Stimulated activated CD4-positive, alpha-beta T cell treated with anti-CD3 and anti-CD28 coated beads, Interleukin-15, amount 100 ng/mL, for 1 hour (primary cell): ENCODE measurements at places on chromosomes 1 and 21.

DNA sequence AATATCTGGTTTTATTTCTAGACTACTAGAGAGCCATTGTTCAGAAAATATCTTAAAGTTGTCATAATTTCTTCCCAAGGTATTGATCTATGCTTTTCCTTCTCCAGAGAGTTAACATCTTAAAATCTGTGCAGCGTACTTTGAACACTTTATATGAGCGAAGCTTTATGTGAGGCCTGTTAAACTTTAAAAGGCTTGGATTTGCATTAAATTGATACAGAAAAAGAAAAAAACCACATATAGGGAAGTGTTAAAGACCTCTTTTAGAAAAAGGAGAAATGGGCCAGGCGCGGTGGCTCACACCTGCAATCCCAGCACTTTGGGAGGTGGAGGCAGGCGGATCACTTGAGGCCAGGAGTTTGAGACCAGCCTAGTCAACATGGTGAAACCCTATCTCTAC lies 59.2 kb upstream of the MORC3 start:
- DNase-seq = no peak

- no peak for DNase-seq
Measured at GRCh38 chr1:121522061-121522759, 337.4 kb downstream of the SRGAP2C start.

DNA sequence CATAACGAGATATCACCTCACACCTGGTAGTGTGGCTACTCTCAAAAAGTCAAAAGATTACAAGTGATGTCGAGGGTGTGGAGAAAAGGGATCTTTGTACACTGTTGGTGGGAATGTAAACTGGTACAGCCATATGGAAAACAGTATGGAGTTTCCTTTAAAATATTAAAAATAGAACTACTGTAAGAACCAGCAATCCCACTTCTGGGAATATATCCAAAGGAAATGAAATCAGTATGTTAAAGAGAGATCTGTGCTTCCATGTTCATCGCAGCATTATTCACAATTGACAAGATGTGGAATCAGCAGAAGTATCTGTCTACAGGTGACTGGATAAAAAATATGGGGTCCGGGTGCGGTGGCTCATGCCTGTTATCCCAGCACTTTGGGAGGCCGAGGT lies 7.6 kb upstream of the PIK3C2B start:
- DNase-seq = no peak

GRCh38 chr1:28530456-28530855 lies 22.4 kb upstream of the TRNAU1AP start:
- no peak for DNase-seq
